ENCODE measurements at places on chromosomes 7 and 10. TPM values are rescaled to one million over a fixed set of nuclear protein-coding genes. Genes with fewer than 3 reads are reported as not detected.

DNA sequence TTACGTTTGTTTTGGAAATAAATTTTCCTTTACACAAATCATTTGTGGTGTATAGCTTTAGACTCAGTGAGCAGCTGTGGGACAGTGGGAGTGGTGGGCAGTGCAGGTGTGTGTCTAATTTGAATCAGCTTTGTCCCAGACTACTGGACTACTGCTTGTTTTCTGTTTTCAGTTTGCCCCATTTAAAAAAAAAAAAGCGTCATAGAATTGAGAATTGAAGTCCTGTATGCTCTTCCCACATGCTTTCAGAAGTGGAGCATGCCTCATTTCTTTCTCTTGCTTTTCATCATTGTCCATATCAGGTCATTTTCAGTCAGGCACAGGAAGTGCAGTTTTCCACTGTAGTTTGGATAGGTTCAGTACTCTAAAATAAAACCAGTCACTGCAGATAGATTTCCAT is 66.1 kb downstream of the SHH start:
- peak overlapping the region; percentile 48 for H3K27ac ChIP-seq
- no peak overlapping the region for H3K4me3 ChIP-seq
- no peaks in the 10 kb centered on the region for H3K27me3 ChIP-seq
- peaks cover 54% of the 10 kb centered on the region for H3K36me3 ChIP-seq

GRCh38 chr7:33108554-33109004 is 625 bp downstream of the RP9 start:
- DNase-seq, result peak; percentile 47
- H3K36me3 ChIP-seq, result no peaks in the 10 kb centered on the region
- peak overlapping the region; percentile 70 for H3K27ac ChIP-seq

DNA sequence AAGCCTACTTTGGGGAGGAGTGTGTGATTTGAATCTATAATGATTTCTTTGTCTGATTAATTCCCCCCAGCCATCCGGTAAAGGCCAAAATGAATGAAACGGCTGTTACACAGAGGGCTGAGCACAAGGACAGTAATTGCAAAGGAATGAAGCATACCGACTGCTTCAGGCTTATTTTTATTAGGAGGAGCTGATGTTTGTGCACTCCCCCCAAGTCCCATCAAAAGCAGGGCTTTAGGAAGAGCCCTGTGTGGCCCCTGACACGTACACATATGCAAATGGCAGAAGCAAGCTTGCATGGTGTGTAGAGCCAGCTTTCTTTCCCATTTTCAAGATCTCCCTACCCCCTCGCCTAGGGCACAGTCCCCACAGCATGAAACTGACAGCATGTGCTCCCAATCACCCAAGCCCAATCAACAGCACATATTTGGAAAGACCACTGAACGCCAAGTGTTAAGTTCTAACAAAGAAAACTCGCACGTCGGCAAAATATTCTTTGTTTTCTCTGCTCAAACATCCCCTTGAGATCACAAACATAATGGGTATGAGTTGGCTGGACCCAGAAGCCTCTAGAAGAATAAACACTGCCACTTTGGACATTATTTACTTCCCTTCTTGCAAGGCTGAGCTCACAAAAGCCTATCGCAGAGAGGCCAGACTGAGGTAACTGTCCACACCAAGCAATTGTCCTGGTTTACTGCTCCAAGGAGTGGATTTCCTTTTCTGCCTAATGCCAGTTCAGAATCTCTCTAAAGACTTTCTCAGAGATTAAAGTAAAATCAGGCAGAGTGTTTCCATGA is 143.0 kb downstream of the CUBN start:
- H3K36me3 ChIP-seq, result no peaks in the 10 kb centered on the region
- no peak overlapping the region for H3K27ac ChIP-seq
- no peaks in the 10 kb centered on the region for H3K27me3 ChIP-seq
- H3K4me3 ChIP-seq, result no peak overlapping the region
- DNase-seq, result no peak

GRCh38 chr10:73759512-73760115 is 15.4 kb downstream of the SEC24C start:
- peak; percentile 70 for DNase-seq
- peak overlapping the region; percentile 87 for H3K27ac ChIP-seq
- H3K4me3 ChIP-seq, result peak overlapping the region; percentile 20
- peaks cover 39% of the 10 kb centered on the region for H3K36me3 ChIP-seq

DNA sequence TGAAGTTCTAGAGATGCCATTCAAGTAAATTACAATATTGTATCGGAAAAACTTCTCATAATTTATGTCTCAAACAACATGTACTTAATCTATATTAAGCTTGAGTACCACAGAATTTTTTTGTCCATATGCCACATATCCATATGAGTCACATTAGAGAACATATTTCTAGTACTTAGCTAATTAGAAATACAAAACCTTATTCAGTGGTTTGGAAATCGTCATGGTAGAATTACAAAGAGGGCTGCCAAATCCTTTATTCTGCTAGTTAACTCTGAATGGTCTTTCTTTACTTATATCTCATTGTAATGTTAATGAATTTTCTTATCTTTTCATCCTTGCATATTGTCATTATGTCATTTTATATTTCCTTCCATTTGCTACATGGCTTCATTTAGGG is 9.0 kb upstream of the VIM start:
- DNase-seq, result no peak
- no peak overlapping the region for H3K27ac ChIP-seq
- no peak overlapping the region for H3K4me3 ChIP-seq
- H3K36me3 ChIP-seq, result peaks cover 2% of the 10 kb centered on the region
- no peaks in the 10 kb centered on the region for H3K27me3 ChIP-seq

DNA sequence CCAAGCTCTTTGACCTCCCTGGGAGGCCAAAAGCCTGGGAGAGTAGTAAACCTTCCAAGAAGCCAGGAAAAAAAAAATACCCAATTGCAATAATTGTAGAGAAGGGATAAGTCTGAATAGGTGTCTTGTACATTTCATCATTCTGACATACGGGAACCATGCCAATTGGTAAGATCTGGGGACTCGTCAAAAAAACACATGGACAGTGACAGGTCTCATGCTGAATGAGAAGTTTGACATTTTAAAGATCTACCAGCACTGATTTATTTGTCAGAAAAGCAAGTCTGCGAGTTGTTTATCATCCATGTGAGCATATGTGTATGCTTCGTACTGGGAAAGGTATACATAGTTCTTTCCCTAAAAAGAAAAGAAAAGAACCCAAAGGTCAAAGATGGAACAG is 4.1 kb upstream of the ITGA8 start:
- no peaks in the 10 kb centered on the region for H3K4me1 ChIP-seq
- no peaks in the 10 kb centered on the region for H3K36me3 ChIP-seq
- H3K27ac ChIP-seq, result no peak overlapping the region
- DNase-seq, result no peak
- H3K4me3 ChIP-seq, result no peak overlapping the region
- peaks cover 18% of the 10 kb centered on the region for H3K27me3 ChIP-seq

DNA sequence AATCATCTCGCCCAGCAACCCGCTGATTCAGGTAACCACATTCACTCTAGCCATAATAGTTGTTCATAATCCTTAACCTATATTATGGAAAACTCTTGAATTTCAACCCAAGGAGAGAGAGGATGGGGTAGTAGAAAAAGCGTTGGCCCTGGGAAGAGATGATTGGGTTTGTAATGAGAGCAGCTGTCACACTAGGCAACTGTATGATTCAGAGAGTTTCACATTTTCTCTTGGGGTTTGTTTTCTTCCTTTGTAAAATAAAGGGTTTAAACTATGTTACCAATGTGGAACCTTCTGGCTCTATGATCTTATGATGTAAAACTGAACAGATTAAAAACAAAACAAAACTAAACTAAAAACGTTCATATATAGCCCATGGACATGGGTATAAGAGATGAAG is 705.2 kb upstream of the IGFBP3 start:
- H3K4me1 ChIP-seq, result no peaks in the 10 kb centered on the region
- H3K27ac ChIP-seq, result no peak overlapping the region
- no peak overlapping the region for H3K4me3 ChIP-seq
- no peaks in the 10 kb centered on the region for H3K36me3 ChIP-seq
- no peak for DNase-seq

DNA sequence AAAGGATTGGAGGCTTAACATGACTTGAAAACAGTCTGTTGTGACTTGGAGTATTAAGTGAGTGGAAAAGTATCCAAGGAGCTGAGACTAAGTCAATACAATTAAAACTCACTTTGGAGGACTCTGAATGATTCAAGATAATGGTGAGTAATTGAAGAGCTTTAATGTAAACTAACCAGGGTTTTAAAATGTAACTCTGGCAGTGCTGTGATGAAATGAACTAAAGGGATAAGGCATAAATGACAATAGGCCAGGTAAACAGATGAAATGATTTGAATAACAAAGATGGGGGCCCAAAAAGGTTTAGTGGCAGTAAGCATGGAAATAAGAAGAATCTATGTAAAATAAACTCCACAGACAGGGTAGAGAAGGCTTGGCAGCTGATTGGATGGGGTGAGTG is 316.5 kb upstream of the CACNA2D1 start:
- H3K4me1 ChIP-seq, result no peaks in the 10 kb centered on the region
- H3K4me3 ChIP-seq, result no peak overlapping the region
- no peak overlapping the region for H3K27ac ChIP-seq
- DNase-seq, result no peak
- H3K27me3 ChIP-seq, result peaks cover 2% of the 10 kb centered on the region

DNA sequence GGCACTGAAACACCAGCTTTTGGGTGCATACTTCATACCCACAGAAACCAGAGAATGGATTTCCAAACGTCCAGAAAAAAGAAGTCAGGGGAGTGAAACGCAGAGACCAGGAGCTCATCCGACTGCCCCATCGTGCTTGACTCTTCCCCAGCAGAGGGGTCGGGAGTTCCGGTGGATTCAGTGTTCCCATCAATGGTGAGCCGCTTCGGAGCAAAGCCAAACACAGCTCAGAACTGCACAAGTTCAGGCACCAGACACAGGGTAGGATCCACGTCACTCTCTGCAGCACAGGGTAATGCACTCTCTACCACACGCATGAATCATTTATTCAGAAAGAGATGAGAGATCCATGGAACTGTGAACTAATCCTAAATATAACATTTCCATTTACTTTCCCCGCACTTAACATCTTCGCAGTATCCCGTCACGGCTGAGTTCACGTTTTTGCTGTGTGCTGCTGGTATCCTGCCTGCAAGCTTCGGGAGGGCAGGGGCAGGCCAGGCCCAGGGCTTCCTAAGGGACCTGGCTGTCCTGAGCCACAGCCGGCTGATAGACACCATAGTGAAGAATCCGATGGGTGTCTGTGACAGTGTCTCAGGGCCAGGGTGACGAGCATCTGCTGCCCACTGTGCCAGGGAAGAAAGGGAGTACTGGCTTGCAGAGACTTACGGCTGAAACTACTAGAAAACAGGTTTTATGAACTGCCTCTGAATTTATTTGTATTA is 545.3 kb downstream of the PTPRN2 start:
- H3K36me3 ChIP-seq, result no peaks in the 10 kb centered on the region
- DNase-seq, result no peak
- no peaks in the 10 kb centered on the region for H3K27me3 ChIP-seq
- H3K4me1 ChIP-seq, result no peaks in the 10 kb centered on the region

DNA sequence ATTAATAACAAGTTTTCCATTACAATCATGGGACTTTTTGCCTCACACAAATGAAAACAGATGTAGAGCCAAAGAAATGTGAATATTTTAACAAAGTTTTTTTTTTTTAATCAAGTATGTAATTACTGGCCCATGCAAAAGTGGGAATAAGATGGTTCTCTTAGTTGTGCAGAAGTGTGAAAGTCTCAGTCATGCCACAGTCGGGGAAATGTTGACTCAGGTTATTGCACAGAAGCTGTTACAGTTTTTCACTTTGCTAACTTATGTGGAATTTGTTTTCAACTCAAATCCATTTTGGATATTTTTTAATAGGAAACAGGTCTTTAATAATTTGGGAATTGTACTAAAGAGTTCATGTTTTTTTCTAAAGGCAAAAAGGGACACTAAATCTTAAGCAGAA is 44.0 kb upstream of the CAV2 start:
- H3K27ac ChIP-seq, result no peak overlapping the region
- no peak for DNase-seq
- no peak overlapping the region for H3K4me3 ChIP-seq
- peaks cover 7% of the 10 kb centered on the region for H3K27me3 ChIP-seq
- H3K4me1 ChIP-seq, result no peaks in the 10 kb centered on the region

GRCh38 chr7:135597926-135598305 is 40.2 kb downstream of the NUP205 start:
- no peak overlapping the region for H3K4me3 ChIP-seq
- H3K4me1 ChIP-seq, result no peaks in the 10 kb centered on the region
- H3K36me3 ChIP-seq, result peaks cover 43% of the 10 kb centered on the region
- no peak for DNase-seq
- H3K27me3 ChIP-seq, result no peaks in the 10 kb centered on the region

DNA sequence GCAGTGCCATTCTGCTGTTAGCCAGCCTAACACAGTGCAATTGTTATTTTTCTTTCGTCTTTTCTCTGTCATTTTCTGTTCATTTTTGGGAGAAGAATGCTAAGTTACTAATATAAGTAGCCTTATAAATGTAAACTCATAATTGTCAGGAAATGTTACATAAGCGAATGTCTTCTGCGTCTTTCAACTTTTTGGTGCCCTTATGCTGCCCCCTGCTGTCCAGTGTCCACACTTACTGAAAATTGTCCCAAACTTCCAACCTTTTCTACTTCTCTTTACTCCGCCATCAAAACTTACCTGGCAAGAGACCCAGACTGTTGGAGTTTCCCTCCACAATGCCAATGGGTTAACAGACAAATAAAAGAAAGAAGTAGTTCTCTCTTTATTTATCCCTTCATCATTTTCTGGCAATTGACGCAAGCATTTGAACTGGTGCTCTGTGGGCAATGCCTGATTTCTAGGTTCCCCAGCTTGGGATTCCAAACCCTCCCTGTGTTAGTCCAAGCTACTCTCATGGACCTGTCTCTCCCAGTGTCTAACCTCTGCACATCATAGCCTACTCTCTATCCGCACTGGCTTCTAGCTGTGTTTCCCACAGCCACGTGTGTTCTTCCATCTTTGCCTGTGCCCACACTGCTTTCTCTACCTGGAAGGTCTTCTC is 21.0 kb upstream of the EPC1 start:
- H3K27me3 ChIP-seq, result no peaks in the 10 kb centered on the region
- peak overlapping the region; percentile 42 for H3K4me3 ChIP-seq
- H3K36me3 ChIP-seq, result peaks cover 7% of the 10 kb centered on the region

DNA sequence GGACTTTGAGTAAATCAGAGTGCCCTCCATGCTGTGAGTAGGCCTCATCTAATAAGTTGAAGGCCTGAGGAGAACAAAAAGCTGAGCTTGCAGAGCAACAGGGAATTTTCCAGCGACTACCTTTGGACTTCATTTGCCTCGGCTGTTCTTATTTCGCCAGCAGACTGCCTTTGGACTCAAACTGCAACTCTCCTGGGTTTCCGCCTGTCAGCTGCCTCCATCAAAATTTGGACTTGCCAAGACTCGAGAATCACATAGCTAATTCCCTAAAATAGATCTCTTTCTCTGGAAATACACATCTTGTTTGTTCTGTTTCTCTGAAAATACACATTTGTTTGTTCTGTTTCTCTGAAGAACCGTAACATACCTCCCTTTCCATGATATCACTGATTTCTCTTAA is 93.8 kb downstream of the ITGB8 start:
- H3K36me3 ChIP-seq, result no peaks in the 10 kb centered on the region
- H3K27me3 ChIP-seq, result no peaks in the 10 kb centered on the region

The ZNF503 gene
- 0.25 TPM for total RNA-seq

The LBX1 gene
- not detected for total RNA-seq

The SGCE gene
- total RNA-seq, result not detected

The EPHB4 gene
- total RNA-seq, result 4.8 TPM

The LARP4B gene
- 101 TPM for total RNA-seq

The CYP2E1 gene
- 0.87 TPM for total RNA-seq

The ATRNL1 gene
- total RNA-seq, result not detected

The PSD gene
- 9.3 TPM for total RNA-seq

The EPO gene
- not detected for total RNA-seq

The BAZ1B gene
- total RNA-seq, result 82.6 TPM

Measured in activated CD8-positive, alpha-beta T cell treated with anti-CD3 and anti-CD28 coated beads for 36 hours (primary cell).